NCI-H226 (cell line): ENCODE measurements at places on chromosomes 4 and X.

- no peak for DNase-seq
Measured at GRCh38 chrX:143298663-143299241, 218.5 kb downstream of the SPANXN3 start.

DNA sequence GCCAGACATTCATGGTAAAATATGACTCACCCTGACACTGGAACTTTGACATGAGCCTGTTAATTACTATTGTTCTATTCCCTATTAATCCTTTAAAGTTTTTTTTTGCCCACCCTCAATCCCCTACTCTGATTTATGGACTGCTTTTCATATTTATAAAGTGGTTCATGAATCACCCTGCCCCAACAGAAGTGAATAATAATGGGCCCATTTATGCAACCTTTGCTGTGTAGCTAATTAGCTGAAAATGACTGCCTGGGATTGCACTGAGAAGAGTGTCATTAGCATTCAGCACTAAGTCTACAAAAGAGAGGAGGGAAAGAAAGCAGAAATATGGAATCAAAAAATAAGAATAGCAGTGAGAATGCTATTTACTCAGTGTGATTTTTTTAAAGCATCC, 154.3 kb downstream of the COMMD8 start:
- no peak for DNase-seq

DNA sequence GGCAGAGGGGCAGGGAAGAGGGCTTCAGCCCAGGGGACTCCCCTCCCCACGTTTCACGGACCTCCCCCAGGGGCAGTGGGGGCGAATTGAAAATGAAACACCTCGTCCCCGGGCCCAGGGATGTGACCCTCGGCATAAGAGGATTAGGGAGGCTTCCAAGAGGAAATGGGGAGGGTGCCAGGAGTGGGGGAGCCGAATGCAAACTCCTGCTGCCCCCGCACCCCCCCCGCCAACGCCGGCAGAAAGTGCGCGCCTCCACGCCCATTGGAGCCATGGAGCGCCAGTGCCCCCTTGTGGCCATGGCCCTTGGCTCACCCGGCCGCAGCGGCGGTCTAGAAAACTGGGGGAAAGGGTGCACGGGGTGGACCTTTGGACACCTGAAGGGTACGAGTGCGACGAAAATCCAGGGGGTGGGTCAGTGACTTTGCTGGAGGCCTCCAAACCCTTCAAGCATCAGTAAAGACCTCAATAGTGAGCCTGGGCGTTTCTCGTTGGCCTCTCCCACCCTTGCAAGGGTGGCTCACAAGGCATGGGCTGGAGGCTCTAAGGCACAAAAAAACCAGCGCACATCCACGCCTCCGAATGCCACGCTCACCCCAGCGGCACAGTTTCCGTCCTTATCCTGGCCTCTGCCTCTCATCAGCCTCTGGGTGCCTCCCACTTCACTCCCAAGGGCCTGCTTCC, 120.8 kb upstream of the PJA1 start:
- peak; percentile 2 for DNase-seq

- no peak for DNase-seq
Measured at GRCh38 chr4:25146076-25146475, 14.2 kb downstream of the SEPSECS start.

- peak; percentile 15 for DNase-seq
Measured at GRCh38 chr4:176187624-176188023, 7.8 kb downstream of the SPATA4 start.

- no peak for DNase-seq
Measured at GRCh38 chr4:77076889-77077635, 1.3 kb upstream of the CCNI start.

GRCh38 chr4:135840781-135841180, 1639.2 kb upstream of the PABPC4L start:
- no peak for DNase-seq

GRCh38 chrX:86066998-86067397, 19.6 kb upstream of the CHM start:
- no peak for DNase-seq

DNA sequence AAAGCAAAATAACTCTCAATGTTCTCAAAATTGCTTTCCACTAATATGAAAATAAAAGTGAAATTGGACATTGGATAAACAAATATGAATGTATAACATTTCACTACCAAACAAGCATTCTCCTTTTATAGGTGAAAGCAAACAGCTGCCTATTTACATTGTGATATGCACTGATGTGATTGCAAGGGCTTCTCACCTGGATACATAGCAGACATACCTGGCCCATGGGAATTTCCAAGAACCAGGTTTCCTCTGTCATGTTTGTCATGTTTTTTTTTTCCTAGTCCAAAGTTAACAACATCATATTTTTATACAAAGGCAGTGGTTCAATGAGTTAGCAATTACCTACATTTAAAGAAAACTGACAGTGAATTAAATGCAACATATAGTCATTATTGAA, 228.5 kb downstream of the ANKRD50 start:
- DNase-seq = no peak

DNA sequence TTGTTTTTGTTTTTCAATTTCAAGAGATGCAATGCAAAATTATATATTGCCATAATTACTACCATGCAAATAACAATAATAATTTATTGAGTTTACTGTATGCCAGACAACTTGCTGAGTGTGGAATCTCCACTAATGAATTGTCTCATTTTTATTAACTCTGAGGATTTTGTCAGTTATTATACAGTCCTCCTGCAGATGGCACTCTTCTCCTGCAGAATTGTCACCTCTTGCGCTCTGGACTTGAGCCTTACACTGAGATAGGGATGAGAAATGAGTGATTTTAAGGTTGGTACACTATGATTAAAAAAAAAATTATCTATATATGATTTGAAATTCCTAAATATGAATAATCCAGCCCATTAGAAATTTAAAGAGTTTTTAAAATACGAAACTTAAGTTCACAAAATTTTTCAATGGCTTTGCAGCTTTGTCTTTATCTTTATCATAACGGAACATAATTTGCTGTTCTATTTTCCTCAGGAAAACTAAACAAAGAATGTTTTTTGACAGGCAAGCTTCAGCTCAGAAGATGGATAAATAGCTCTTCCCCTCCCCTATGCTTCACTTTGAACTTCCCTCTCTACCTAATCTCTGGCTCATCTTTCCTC, 12.7 kb upstream of the PAQR3 start:
- no peak for DNase-seq

- peak; percentile 36 for DNase-seq
Measured at GRCh38 chrX:100864657-100865391, 9.3 kb downstream of the NOX1 start.

DNA sequence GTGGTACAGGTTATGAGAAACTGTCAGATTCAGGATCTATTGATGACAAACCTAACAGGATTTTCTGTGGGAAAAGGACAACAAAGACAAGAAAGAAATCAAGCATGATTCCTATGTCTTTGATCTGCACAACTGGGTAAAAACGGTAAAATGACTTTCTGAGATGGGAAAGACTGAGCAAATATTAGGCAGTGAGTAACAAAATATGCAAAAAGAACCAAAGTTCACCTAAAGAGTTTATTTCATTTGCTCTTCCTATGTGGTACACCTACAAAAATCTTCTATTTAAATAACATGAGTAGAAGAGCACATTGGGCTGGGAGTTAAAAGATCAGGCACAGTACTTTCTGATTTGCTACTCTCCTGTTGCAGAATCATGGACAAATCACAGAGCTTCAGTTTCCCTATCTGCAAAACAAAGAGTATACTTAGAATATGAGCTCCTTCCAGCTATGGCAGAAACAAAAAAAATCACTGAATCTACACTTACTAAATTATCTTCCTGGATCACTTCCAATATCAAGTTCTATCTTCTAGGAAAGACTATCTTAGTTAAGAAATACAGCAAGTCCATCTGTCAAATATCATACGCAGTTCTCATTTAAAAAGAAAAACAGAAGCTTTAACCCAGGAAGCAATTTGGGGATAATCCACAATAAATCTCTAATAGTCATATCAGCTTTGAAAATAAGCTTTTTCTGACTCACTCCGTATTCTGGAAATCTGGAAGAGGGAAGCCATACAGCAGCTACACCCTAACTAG, 37.4 kb downstream of the NFXL1 start:
- no peak for DNase-seq

GRCh38 chr4:36024901-36025660, 219.2 kb downstream of the ARAP2 start:
- DNase-seq = no peak

DNA sequence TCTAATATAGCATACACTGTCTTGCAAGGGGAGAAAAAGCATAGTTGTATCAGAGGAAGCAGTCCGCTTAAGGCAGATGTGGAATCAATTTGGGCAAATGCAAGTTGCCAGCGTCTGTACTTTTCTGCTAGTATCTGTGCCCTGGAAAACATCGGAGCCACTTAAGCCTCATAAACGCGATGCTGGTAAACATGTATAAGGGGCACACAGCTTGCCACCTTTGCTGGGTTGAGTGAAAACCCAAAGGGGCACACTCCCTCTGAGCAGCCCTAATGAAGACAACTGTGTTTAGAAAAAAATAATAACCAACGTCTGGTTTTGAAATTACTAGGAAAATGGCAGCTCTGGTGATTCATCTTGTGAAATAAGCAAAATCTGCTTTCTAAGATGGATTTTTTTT, 24.3 kb downstream of the SMIM20 start:
- no peak for DNase-seq

GRCh38 chr4:171087089-171087488, 726.1 kb upstream of the GALNTL6 start:
- no peak for DNase-seq

DNA sequence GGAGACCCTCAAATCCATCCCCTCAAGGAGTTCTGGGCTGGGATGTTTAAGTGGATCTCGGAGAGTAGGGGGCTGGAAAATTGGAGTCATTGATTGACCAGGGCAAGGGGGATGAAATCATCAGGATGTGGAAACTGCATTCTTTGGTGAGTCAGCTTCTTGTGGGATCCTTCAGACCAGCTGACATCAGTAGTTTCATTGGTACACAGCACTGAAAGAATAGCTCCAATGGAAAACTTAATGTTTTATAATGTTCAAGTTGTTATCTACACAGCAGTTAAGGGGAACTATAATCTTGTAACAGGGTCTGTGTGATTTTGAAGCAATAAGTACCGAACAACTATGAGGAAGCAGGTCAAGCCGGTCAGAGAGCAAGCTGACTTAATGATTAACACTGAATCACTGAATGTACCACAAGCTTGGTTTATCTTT, 506.1 kb downstream of the RPA4 start:
- peak; percentile 70 for DNase-seq

GRCh38 chrX:153634832-153635231, 12.2 kb upstream of the DUSP9 start:
- no peak for DNase-seq

DNA sequence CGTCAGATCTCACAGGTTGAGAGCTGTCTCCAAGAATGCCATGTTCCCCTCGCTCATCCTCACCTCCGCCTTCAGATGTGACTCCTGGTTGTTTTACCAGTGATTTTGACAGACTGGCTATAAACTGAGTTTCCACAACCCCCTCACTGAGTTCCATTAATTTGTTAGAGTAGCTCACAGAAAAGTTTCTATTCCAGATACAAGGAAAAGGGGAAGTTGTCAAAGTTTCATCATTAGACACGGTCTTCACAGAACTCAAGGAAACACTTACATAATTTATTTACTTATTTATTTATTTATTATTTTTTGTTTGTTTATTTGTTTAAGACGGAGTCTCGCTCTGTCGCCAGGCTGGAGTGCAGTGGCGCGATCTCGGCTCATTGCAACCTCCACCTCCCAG, 55.7 kb upstream of the IQSEC2 start:
- no peak for DNase-seq

DNA sequence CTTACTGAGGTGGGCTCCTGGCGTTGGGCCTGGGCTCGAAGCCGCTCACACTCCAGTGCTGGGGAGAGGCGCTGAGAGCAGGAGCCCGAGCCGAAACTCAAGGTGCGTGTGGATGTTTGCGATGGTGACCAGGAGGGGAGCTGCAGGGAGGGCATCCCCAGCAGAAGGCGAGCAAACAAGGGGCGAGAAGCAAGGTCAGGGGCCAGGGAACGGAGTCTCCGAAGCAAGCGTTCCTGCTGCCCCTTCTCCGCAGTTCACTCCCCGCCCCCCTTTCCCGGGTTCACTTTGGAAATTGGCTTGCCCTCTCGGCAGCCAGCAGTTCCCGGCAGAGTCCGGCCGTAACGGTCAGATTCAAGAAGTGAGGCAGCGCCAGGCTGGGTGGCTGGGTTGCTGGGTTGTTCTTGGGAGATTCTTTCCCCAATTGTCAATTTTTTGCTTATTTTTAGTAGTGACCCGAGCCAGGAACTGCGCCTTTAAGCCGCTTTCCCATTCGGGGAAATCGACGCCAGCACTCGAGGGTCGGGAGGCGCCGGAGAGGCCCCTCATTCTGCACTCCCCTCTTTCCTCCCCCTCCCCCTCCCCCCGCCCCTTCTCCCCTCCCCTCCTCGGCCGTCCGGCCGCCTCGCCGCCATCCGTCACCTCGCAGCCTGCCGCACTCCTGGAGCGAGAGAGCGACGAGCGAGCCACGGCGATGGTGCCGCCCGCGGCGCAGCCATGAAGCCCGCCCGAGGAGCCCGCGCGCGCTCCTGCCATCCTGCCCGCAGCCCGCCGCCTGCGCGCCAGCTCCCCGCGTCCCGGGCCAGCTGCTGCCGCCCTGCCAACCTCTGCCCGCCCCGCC, at the start of gene FRMPD3:
Gene FRMPD3, plus strand, starts transcription at position 655 of the 838 bp plus-strand sequence. CDS start 76,937 bp downstream, outside the sequence.
- DNase-seq = no peak

GRCh38 chr4:101238706-101239105, 108.6 kb downstream of the PPP3CA start:
- DNase-seq = peak; percentile 53
